ENCODE measurements at places on chromosomes 6 and 20. TPM values are rescaled to one million over a fixed set of nuclear protein-coding genes. Genes with fewer than 3 reads are reported as not detected.

Gene TMEM217
- 2.4 TPM for total RNA-seq

Gene GJA10
- 0.05 TPM for total RNA-seq

DNA sequence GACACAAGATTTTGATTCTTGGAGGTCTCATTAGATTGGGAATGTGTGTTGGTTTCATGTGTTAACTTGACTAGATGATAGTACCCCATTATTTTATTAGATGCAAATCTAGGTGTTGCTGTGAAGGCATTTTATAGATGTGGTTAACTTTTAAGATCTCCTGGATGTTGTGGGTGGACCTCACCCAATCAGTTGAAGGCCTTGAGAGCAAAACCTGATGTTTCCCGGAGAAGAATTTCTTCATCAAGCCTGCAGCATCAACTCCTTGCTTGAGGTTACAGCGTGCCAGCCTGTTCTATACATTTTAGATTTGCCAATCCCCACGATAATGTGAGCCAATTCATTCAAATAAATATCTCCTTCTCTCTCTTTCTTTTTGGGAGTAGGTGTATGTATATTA lies 66.8 kb upstream of the EXOC2 start:
- DNase-seq = no peak

- DNase-seq = no peak
These were observed 18.9 kb upstream of the CCN5 start for GRCh38 chr20:44696315-44696714.

- no peak for DNase-seq
These were observed 7.5 kb upstream of the MYLIP start for GRCh38 chr6:16121339-16121738.

- DNase-seq = no peak
These were observed 195.7 kb upstream of the CITED2 start for GRCh38 chr6:139570166-139570565.

DNA sequence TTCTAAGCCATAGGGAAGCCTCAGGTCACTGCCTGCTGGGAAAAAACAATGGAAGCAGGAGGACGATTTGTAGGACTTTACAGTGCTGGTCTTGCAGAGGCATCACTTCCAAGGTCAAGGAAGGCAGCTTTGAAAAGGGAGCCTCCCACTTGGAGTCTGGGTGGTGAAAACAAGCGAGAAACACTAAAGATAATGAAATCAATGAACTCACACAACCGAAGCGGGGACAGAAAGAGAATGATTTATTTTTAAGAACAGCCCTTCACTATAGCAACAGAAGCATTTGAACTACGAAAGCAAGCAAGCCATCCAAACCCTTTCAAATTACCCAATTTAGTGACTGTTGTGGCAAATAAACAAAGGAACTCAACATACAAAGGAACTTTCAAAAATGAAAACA lies 227.5 kb downstream of the THBS2 start:
- no peak for DNase-seq

GRCh38 chr6:151482290-151482689 lies 11.5 kb upstream of the CCDC170 start:
- DNase-seq = no peak

Gene ARMC2
- 1.9 TPM for total RNA-seq

Gene MYLK4
- total RNA-seq = 0.42 TPM

Gene FGD2
- 8.5 TPM for total RNA-seq

Gene SLC17A3
- total RNA-seq = 0.14 TPM

Gene ADISSP
- total RNA-seq = 23.6 TPM

DNA sequence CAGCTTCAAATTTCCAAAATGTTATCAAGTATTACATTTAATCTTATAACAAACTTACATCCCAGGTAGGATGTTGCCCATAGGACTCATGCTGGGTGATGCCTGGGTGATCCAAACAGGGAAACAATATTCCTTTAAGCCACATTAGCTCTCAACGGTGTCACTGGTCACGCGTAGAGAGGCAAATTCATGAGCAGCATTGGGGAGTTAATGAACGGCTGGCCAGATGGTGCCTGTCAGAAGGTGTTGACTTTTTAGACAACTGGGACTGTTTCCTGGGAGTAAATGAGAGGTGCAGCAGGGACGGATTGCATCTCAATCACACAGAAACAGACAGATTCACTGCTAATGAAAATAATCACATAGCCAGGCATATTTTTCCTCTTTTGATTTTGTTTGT lies 83.3 kb upstream of the ID4 start:
- no peak for DNase-seq

- DNase-seq = no peak
These were observed 6.4 kb upstream of the SERINC3 start for GRCh38 chr20:44528309-44528708.

Gene IL17F
- 0.24 TPM for total RNA-seq

DNA sequence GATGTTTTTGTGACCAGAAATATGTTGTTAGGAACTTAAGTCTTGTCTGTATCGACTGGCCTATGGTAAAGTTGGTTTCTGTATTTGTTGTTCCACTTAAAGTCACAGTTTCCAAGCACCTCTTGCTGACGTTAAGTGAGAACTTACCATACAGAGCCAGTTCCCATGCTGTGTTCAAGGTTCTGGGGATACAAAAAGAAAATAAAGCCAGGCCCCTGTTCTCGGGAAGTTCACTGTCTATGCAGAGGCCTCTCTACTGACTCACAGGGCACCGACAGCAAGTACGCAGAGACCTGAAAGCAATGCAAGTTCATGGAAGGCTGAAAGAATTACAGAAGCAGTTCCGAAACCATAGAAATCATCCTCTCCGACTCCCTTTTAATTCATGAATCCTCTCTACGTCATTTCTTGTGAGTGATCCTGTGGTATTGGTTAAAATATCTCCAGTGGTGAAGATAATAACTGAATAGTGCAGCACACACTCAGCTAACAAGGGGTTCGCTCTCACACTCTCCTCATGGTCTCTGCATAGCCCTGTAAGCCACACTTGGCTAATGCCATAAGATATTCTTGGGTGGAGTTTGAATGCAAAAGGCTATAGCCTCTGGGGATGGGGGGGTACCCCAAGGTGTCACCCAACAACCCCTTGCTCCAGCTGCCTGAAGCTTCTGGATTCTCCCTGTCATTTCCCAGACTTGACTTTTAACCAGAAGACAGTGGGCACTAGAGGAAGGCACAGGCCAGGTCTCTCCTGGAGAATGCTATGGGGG lies 91.2 kb upstream of the EXOC2 start:
- no peak for DNase-seq

Gene XKR7
- under 0.01 TPM for total RNA-seq

Gene CDH4
- total RNA-seq = 0.61 TPM

GRCh38 chr6:125477156-125477555 lies 175.4 kb upstream of the HDDC2 start:
- no peak for DNase-seq

GRCh38 chr20:41734506-41734945 lies 116.3 kb upstream of the CHD6 start:
- DNase-seq = no peak
